Uterus (tissue), 4 donors: ENCODE measurements at places on chromosomes 13 and 19. TPM values are rescaled to one million over a fixed set of nuclear protein-coding genes. Genes with fewer than 3 reads are reported as not detected.

KLK1 gene
- not detected for total RNA-seq

CYP2F1 gene
- total RNA-seq: not detected

DNA sequence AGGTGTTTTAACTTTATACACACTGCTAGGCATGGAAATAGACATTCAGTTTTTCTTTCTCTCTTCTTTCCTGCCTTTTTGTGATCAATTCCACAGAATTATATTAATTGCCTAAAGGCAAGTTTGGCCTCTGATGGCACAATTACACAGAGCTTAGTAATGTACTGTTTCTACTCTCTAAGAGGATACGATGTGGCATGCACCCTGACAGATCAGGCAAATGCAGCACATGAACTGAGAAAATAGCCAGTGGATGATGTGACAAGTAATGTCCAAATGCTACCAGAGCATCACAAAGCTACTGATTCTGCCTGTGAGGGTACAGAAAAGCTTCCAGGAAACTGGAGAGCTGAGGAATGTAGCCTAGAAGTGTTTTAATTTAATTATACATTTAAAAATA is 233.8 kb upstream of the PRR20A start:
- no peak for DNase-seq

DNA sequence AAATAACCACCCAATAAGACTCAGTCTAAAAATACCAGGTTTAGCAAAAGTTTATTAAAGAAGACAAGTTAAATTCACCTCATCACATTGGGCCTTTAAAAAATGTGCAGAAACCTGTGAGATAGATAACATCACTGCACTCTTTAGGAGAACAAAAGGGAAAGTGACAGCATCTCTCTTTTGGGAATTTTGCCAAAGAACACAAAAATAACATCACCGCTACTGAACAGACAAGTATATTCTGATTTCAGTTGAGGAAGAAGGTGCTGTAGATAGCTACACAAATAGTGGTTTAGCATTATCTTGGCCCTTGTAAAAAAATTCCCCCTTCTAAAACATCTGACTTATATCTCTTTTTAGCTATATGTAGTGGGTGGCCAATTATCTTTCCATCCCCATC is 244.7 kb downstream of the VWA8 start:
- no peak for DNase-seq

DNA sequence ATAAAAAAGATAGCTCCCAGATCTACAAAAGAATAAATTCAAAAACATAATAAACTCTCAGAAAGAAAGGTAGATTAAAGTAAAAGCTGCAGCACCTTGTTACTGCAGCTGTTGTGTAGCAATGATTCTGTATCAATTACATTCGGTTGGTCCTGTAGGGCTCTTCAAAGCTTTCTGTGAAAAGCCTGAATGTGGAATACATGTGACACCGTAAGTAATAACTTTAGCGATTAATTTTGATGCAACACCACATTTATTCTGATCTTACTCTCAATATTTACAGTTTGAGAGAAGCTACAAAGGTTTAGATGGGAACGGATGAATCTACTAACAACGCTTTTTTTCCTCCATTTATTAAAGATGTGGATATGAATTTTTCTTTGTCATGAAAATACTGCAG is 279.2 kb downstream of the DACH1 start:
- no peak for DNase-seq

LILRB3 gene
- 3.0 TPM for total RNA-seq

LIN7B gene
- 15.2 TPM for total RNA-seq

PSG6 gene
- total RNA-seq: not detected

DNA sequence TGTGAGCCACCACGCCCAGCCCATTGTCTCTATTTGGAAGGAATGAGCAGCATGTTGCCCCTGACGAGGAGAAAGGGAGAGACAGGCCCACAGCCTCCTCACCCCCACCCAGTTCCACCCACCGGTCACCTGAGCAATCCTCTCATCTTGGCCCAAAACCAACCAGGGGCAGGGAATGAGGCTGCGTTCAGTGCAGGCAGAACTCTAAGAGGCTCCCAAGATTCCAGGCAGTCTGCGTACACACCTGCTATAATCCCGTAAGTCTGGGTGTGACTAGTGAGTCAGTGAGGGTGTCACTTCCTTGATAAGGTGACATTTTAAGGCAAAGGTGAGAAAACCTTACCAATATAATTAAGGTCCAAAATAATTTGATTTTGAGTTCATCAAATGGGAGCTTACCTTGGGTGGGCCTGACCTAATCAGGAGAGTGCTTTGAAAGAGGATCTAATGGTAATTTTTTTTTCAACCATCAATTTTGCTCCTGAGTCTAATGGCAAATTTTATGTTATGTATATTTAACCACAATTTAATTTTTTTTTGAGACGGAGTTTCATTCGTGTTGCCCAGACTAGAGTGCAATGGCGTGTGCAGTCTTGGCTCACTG is 26.9 kb upstream of the KLF2 start:
- no peak for DNase-seq

GRCh38 chr19:51891193-51891747 is 3.5 kb upstream of the ZNF577 start:
- no peak for DNase-seq

PODNL1 gene
- not detected for total RNA-seq

DNA sequence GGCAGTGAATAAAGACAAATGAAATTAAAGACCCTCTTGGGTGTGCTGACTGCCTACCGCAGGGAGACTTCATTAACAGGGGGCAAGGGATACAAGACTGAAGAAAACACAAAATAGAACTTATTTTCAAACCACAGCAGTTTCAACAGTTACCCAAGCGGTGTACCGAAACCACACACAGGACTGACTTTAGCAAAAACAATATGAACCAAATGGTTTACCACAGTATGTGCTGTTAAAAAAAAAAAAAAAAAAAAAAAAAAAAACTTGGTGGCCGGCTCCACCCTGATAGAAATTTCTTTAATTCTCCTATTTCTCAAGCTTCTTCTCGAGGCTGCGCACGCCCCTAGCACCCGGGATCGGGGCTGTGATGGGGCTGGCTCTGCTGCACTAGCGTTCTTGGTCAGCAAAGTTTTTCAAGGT is 42.6 kb downstream of the KLF2 start:
- DNase-seq: no peak
